Activated gamma-delta T cell treated with Interleukin-2 at 50 U/mL for 16 hours (primary cell): ENCODE measurements at places on chromosomes 16 and 17.

DNA sequence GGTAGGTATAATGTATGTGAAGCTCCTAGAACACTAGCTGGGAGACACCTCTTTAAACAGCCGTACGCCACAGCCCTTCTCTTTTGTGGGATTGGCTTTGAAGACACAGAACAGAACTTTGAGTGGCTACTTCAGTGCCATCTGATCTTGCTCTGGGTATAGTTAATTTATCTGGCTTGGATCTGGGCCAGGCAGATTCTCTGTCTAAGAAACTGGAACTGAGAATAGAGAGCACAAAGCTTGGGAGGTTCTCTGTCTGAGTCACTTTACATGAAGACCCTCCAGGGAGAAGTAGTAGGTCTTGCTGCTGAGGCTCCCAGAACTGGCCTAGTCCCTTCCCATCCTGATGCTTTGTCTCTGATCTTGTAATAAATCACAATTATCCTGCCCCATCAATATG lies 721.0 kb upstream of the KIF2B start:
- DNase-seq: no peak

- DNase-seq: no peak
Measured at GRCh38 chr17:65467156-65467555, 94.3 kb downstream of the AXIN2 start.

- no peak for DNase-seq
Measured at GRCh38 chr16:73092236-73092781, 44.4 kb upstream of the ZFHX3 start.

DNA sequence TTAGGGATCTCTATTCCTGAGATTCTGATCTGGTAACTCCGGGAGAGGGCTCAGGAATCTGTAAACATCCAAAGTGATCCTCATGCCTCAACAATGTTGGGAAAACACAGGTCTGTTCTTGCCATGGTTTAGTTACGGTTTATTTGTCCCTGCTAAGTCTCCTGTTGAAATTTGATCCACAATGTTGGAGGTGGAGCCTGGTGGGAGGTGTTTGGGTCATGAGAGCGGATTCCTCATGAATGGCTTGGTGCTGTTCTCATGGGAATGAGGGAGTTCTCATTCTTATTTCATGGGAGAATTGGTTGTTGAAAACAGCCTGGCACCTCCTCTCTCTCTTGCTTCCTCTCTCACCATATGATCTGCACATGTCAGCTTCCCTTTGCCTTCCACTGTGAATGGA lies 608.6 kb upstream of the GOT2 start:
- DNase-seq: no peak

DNA sequence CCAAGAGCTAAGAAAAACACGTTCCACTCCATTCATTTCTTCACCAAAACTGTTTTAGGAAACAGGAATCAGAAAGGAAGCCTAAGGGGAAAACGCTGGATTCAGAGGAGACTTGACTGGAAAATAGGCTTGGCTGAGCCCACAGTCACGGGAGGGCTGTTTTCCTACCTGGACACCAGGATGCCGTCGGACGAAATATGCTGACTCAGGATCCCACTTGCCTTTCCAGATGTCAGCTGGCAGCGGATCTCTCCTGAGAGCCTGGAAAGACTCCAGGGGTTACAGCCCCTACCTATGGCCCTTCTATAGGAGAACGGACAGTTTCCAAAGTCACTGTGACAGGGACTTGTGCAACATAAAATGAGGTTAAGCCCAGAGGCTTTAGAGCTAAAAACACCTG lies 245.1 kb downstream of the C16orf95 start:
- no peak for DNase-seq

DNA sequence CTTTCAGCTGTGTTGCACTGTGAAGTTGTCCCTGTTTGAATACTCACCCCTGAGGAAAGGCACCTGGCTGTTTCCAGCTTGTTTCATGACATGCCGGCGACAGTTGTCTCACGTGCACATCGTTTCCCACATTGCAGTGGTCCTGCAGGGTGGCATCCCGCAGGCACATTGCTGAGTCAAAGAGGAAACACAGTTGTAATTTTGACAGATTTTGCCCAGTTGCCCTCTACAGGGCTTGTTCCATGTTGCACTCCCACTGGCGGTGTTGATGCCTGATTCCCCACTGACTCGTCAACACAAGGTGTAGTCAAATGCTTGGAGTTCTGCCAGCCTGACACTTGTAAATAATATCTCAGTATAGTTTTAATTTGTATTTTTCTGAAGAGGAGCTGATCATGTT lies 23.8 kb downstream of the EPN2 start:
- DNase-seq: no peak

DNA sequence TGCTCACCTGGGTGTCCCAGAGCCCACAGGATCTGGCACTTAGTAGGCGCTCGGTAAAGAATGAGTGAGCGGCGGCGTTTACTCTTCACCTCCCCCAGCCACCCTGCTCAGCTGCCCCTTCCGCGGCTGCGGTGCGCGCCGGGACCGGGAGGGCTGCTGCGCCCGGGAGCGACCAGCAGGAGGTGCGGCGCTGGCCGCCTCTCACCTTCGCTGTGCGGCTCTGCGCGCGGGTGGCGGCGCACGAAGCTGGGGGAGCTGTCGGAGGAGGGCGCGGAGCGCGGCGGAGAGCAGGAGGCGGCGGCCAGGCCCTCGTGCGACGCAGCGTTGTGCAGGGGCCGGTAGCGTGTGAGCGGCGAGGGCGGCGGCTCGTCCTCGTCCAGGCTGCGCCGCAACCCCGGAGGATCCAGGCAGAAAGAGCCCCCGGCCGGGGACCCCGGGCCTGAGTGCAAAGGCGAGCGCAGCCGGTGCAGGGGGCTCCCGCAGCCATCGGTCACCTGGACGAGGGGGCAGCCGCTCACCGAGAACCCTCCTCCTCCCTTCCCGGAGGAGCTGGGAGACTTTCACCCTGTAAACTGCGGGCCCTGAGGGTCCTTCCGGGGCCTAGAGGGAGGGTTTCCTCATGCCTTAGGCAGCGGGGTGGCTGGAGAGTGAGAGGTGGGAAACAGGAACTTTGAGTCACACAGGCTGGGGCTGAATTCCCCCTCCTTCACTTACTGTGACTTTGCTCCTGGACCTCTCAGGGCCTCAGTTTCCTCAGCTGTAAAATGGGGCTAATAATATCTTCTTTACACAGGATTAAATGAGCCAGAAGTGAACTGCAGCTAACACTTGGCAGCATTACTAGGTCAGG lies 12.5 kb downstream of the SAMD14 start:
- DNase-seq: peak; percentile 52

- DNase-seq: no peak
Measured at GRCh38 chr17:8426802-8427201, 8.9 kb upstream of the NDEL1 start.

DNA sequence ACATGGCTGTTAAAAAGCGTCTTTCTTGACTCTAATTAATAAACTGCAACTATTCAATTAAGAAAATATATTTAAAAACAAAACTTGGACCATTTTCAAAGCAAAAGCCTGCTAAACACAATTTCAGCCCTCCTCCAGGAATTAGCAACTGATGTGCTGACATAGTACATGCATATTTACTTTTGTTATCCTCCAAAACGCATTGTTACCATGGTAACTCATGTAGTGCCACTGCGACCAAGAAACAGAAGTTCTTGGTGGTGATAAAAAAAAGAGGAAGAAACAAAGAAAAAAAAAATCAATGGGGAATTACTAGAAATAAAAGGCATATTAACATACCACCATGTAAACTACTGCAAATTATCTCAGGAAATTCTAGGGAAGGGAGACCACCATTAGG lies 793.4 kb upstream of the CDH8 start:
- no peak for DNase-seq

- DNase-seq: no peak
Measured at GRCh38 chr17:28029044-28029443, 13.4 kb upstream of the NLK start.

DNA sequence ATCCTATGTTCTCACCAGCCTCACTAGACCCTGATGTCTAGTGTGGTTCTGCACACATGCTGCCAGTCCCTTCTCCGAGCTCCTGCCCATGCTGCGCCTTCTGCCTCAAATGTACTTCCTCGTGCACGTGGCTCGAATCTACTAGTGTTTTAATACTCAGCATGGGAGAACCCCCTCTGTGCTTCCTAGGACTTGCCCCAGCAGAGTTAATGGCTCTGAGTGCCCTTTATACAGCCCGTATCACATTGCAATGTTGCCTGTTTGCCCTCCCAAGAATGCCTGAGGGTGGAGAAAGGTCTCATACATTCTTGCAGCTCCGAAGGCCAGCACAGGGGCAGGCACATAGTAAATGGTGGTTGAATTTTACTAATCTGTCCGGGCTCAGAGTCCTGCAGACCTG lies 190.8 kb upstream of the NLRP1 start:
- DNase-seq: no peak

DNA sequence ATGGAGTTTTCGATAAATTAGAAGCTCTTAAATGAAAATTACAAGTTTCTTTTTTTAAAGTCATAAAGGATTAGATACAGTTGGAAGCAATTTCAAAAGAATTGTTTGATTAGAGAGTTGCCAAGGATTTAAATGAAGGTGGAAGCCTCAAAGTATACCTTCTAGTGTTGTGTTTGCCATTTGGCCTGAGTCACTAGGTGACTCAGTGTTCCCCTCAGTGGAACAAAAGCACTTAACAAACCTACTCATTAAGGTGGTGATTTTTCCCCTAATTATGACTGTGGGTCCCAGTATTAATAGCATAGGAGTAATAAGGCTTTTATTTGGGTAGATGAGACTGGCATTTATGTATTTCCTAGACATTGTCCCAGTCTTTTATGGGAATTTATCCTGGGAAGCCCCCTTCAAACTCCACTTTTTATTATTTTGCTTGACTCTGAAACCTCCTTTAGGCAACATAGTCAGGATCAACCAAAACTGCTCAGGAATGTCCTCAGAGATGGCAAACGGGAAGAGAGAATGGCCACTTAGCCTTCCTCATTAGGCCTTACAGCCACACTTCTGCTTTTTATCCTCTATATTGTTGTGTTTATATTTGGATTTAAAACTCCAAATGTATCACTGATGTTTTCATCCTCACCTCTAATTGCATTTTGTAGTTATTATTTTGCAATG lies 161.0 kb downstream of the FTO start:
- DNase-seq: no peak

DNA sequence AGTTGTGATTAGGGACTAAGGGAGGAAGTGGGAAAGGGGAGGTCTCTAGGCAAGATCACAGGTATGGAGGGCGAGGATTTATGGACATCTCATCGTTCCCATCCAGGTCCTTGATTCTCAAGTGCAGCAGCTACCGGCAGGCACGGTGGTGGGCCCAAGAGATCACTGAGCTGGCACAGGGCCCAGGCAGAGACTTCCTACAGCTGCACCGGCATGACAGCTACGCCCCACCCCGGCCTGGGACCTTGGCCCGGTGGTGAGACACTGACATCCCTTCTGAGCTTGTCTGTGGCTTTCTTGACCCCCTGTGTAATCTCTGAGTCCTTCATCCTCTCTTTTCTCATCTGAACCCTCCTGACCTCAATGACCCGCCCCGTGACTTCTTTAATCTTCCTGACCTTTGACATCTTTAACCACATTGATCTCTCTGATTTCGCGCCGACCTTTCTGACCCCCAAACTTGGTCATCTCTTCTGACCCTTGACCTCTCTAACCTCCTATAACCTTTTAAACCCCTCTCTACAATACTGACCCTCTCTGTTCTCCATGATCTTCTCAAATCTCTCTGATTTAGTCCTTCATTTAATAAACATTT lies 3.8 kb downstream of the PLD2 start:
- no peak for DNase-seq

- no peak for DNase-seq
Measured at GRCh38 chr17:5468075-5468473, 708 bp downstream of the DHX33 start.

GRCh38 chr16:51922476-51922875 lies 624.5 kb downstream of the TOX3 start:
- no peak for DNase-seq

- DNase-seq: no peak
Measured at GRCh38 chr16:14576532-14576931, 53.5 kb downstream of the PARN start.

- DNase-seq: no peak
Measured at GRCh38 chr16:77308163-77308561, 109.0 kb downstream of the SYCE1L start.

DNA sequence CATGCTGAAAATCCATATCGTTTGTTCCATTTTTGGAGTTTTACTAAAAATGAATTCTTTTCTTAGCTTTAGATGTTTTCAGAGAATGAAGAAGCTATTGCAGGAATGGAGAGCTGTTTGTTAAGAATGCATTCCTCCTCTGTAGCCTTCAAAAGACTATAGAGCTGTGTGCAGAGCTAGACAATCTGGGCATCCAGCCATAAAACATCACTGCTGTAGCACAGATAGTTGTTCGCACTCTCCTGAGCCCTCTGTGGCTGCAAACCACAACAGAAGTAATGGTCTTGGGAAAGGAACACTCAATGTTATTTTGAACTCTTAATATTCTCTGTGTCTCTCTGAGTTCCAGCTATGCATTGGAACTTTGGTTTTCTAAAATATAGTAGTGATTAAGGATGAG lies 4.9 kb downstream of the TNRC6C start:
- DNase-seq: peak; percentile 59
